Activated CD4-positive, alpha-beta T cell treated with anti-CD3 and anti-CD28 coated beads, Interleukin-10, Interleukin-2, amounts not matched to agents 100 ng/mL and 50 ng/mL, durations not matched to agents 16 hours and 8 hours (primary cell): ENCODE measurements at places on chromosomes 1 and 21.

DNA sequence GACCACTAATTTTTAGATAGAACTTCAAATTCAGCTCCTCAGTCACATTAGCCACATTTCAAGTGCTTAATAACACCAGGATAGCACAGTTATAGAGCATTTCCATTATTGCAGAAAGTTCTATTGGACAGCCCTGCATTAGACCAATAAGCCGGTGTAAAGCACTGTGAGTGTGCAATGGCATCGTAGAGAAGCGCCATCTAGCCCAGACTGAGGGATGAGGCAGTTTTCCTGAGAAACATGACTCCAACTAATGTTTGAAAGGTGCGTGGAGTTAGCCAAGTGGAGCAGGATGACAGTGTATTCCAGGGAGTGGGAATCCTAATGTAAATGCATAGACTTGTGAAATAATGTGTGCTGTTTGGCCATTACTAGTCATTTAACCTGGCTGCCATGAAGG lies 7.7 kb downstream of the RPE65 start:
- no peak for DNase-seq

DNA sequence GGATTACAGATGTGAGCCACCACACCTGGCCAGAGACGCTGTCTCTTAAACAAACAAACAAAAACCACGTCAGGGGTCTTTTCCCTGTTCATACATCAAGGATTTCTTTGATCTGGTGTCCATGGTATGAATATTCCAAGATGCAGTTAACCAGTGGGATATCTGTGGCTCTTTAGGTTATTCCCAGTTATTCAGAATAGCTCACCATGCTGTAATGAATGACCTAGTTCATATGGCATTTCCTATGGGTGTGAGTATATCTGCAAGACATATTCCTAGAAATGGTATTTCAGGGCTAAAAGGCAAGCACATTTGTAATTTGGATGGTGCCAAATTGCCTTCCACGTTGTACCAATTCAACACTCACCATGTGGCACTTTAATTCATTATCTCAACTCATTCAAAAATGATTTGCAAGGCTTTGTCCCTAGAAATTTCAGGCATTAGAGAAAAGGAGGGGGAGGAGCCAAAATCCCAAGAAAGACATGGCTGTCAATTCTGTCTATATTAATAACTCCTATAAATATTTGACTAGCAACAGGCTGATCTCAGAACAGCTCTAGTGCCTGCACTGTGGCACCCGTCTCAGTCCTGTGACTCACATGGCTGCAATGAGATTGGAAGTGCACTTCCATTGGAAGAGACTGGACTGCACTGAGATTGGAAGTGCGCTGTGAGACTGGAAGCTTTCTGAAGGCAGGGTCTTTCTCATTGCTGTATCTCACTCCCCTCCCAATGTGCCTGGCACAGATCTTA lies 6.0 kb upstream of the STMN1 start:
- DNase-seq = no peak

- no peak for DNase-seq
Observed at GRCh38 chr1:218584418-218585155, 239.5 kb downstream of the TGFB2 start.

GRCh38 chr1:47785561-47786271 lies 211.5 kb downstream of the TRABD2B start:
- DNase-seq = no peak

GRCh38 chr1:221991221-221991620 lies 249.3 kb upstream of the DUSP10 start:
- no peak for DNase-seq

DNA sequence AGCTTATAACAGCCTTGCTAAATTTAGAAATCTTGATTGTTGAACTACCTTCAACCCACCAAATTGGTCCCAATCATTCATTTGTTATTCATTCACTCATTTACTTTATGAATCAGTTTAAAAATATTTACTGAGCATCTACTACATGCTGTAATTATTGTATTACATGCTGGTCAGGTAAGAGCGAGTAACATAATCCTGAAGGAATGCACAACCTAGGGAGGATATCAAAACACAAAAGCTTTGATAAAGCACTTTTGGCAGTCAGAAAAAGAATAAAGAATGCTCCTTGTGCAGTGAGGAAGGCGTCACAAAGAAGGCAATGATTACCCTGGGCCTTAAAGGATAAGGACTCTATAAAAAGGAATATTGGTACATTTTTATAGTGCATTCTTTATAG lies 518.9 kb upstream of the NR5A2 start:
- DNase-seq = no peak

GRCh38 chr1:62301726-62302390 lies 17.4 kb downstream of the KANK4 start:
- no peak for DNase-seq

- DNase-seq = no peak
Observed at GRCh38 chr1:67572594-67573221, 112.3 kb upstream of the GADD45A start.

- DNase-seq = no peak
Observed at GRCh38 chr1:154992721-154993571, 440 bp upstream of the LENEP start.

GRCh38 chr1:89881415-89882058 lies 60.7 kb downstream of the LRRC8D start:
- peak; percentile 70 for DNase-seq

DNA sequence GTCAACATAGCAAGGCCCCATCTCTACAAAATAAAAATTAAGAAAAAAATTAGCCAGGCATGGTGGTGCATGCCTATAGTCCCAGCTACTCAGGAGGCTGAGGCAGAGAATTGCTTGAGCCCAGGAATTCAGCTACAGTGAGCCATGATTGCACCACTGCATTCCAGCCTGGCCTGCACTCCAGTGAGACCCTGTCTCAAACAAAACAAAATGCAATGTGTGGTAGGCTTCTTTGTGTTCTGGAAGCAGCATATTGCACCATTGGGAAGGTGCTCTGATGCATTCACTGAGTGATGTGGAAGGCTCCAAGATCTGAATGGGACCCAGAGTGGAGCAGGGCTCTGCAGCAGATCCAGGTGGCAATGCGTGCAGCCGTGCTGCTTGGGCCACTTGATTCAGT lies 99.6 kb upstream of the COG2 start:
- no peak for DNase-seq

DNA sequence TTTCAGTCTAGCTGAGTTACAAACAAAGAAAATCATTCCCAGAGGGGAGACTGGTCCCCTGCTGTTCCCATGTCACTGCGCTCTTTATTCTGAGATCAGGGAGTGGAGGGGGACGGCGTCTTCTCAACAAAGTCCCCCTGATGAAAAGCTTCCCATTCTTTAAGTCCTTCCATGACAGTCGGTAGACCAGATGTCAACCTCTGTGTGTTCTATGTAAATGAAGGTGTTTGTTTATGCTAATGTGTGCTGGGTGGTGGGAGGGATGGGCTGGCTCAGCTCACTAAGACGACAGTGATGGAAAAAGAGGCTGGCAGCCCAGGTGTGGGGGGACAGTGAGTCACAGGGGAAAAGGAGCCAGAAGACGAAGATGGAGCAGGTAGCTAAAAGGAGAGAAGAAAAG lies 148.2 kb upstream of the KLHDC7A start:
- no peak for DNase-seq

DNA sequence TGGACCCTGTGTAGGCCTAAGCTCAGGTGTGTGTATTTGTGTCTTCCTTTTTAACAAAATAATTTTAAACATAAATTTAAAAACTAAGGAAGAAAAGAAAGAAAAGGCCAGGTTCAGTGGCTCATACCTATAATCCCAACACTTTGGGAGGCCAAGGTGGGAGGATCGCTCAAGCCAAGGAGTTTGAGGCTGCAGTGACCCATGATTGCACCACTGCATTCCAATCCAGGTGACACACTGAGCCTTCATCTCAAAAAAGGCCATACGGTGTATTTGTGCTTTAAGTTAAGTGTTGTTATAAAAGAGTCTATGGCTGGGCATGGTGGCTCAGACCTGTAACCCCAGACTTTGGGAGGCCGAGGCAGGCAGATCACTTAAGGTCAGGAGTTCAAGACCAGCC lies 8.3 kb downstream of the RAB3B start:
- no peak for DNase-seq

DNA sequence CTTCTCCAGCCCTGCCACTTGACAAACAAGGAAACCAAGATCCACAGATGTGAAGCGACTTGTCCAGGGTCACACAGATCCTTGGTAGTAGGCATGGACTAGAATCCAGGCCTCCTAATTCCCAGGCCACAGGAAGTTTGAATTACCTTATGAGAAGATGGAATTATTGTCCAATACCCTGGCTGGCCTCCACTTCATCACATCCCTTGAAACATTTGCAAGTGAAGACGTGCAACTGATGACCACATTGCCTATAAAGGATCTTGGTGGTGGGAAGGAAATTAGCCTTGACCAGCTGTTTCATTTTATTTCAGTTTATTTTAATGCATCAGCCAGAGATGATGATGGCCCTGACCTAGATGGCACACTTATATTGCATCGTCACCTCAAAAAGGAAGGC lies 165.8 kb upstream of the CAMK1G start:
- no peak for DNase-seq

GRCh38 chr1:14142397-14143100 lies 442.6 kb downstream of the PRDM2 start:
- no peak for DNase-seq

GRCh38 chr1:25019337-25020172 lies 89.5 kb upstream of the RUNX3 start:
- no peak for DNase-seq

DNA sequence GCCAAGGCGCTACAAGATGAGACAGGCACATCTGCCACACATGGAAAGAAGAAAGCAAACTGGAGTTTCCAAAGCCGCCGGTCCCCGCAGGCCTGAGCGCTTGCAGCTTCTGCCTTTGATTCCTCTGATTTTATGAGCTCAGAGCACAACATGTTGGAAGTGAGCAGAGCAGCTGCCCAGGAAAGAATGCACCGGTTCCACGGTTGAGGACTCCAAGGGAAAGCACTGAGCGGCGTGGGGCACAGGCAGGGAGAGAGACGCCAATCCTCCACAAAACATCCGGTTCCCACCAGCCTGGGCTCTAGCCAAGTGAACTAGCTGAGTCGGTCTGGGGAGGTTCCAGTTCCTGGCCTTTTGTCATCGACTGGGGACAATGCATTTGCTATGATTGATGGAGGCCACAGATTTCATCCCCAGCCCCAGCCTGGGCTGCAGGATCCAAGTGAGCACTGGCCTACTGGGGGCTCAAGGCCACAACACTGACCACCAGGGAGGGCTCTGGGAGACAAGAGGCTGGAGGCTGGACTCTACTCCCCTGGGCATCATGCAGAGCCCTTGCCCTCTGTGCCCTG lies 253.1 kb upstream of the IRF2BP2 start:
- DNase-seq = no peak

- DNase-seq = no peak
Observed at GRCh38 chr1:92299477-92300150, 755 bp downstream of the RPAP2 start.

- no peak for DNase-seq
Observed at GRCh38 chr1:101964708-101965107, 32.0 kb downstream of the OLFM3 start.

DNA sequence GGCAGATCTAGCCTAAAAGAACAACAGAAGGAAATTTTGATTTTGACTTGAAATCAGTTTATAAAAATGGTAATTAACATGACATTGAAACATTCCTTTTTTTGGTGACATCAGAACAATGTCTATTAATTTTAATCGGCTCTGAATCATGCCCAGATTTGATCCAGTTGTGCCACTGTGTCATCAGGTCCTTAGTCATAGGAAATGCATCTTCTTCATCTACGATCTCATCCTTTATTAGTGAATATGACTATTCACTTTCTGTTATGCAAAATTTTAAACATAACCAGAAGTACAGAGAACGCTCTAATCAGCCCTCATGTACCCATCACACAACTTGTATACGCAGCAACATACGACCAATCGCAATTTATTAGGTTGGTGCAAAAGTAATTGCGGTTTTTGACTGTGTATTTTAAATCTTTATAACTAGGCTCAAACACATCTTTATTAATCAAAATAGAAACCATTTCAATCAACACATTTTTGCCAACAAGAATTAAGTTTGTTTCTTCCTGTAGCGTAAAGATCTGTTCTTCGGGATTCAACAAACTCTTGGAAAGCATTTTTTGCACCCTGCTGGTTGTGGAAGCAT lies 40.3 kb upstream of the TLR5 start:
- no peak for DNase-seq

GRCh38 chr21:38712071-38712470 lies 93.7 kb upstream of the ETS2 start:
- peak; percentile 18 for DNase-seq

DNA sequence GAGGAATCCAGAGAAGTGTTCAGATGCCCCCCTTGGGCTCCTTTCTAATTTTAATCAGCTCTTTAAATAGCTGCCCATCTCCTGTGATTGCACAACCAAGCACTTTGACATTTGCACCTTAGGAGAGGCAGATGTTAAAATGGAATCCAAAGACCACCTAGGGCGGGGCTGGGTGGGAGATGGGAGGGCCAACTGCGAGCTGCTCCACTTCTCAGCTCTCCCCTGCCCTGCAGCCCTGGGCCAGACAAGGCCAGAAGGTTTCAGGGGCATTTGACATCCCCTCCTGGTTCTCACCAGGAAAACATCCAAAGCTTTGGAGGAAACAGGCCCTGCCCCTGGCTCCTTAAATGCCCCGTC lies 106.9 kb downstream of the DHRS3 start:
- DNase-seq = no peak

DNA sequence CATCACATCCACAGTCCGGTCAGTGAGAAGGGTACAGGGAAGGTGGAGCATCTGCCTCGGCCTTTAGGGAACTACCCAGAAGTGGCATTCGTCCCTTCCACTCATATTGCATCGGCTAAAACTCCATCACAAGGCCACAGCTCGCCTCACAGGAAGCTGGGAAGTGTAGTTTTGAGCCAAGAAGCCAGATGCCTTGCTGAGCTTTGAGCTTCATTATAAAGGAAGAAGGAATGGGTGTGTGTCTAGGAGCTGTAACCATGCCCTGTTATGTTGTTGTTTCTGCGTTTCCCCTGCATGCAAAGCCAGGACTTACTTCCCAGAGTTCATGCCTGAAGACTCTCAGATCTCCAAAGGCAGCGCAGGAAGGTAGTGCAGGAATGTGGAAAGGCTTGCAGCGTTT lies 61.1 kb downstream of the OPTC start:
- no peak for DNase-seq

GRCh38 chr1:233859446-233859845 lies 45.0 kb upstream of the SLC35F3 start:
- DNase-seq = no peak

DNA sequence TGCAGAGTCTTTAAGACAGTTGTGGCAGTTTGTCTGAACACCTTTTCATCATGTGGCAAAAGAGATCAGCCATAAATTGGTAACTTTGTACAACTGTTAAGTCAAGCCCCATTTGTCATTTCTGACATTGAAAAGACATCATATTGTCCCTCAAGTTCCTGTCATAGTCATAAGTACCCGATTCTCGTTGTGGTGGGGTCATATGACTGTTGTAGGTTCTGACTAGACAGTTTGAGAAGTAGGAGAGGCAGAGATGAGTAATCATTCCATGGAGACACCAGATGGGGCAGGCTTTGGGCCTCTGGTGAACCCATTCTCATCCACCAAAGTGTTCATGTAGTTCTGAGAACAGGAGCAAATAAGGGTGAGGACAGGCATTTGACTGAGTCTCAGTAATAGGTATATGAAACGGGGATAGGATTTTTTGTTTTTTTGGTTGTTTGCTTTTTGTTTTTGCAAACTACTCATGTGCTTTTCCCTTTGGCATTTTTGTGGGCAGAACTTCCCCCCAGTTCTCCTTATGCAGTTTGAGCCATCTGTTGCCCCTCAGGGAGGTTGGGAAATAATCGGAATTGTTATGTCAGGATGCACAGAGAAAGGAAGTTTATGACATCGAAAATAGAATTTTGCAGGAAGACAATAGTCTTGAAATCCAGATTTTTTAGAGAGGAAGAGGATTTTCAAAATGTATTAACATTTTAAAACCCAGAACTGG lies 86.9 kb upstream of the KCNE2 start:
- peak; percentile 94 for DNase-seq

- DNase-seq = no peak
Observed at GRCh38 chr1:90486996-90487395, 230.1 kb downstream of the BARHL2 start.
